ENCODE measurements at places on chromosomes 16 and 17. TPM values are rescaled to one million over a fixed set of nuclear protein-coding genes. Genes with fewer than 3 reads are reported as not detected.

The C17orf58 gene
- 19.5 TPM for total RNA-seq

The TMEM132E gene
- not detected for total RNA-seq

The KCNJ2 gene
- 0.08 TPM for total RNA-seq

The FBXO39 gene
- not detected for total RNA-seq
